ENCODE measurements at places on chromosomes 3 and 15.

- DNase-seq: peak; percentile 23
Observed at GRCh38 chr3:193240850-193241706, at the start of gene PLAAT1. Gene PLAAT1 (plus strand): TSS chr3:193241222. CDS start chr3:193255651, 14,429 bp downstream.

GRCh38 chr3:161017971-161018370, 87.2 kb downstream of the B3GALNT1 start:
- DNase-seq: no peak

DNA sequence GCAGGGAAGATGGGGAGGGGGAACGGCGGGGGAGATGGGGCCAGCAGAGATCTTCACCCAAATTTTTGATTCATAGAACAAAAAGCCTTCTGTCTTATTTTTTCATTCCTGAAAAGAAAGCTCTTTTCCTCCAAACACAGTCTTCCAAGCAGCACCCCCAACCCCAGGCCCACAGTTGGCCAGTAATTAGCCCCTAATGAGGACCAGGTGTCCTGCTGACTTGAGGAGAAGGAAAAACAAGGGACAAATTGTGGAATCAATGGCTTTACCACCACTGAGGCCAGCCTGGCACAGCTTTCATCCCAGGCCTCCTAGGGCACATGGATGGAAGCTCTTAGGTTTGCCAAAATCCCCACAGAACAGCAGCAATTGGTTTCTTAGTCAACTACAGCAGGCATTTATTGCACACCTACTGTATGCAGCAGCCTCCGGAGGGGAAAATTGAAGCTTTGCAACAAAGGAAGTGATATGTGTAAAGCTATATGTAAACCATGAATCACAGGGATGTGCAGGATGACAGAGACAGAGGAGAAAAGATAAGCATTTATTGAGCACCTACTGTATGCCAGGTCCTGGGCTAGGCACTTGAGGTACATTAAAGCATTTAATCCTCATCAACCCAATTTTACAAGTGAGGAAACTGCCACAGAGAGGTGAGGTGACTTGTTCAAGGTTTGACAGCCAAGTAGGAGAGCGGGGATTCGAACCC, 199.5 kb downstream of the TBC1D2B start:
- DNase-seq: no peak

- DNase-seq: no peak
Observed at GRCh38 chr3:114624047-114624445, 330.2 kb downstream of the TIGIT start.

GRCh38 chr3:143831994-143832393, 16.3 kb downstream of the SLC9A9 start:
- no peak for DNase-seq

GRCh38 chr3:170043506-170043905, 5.7 kb downstream of the GPR160 start:
- no peak for DNase-seq

DNA sequence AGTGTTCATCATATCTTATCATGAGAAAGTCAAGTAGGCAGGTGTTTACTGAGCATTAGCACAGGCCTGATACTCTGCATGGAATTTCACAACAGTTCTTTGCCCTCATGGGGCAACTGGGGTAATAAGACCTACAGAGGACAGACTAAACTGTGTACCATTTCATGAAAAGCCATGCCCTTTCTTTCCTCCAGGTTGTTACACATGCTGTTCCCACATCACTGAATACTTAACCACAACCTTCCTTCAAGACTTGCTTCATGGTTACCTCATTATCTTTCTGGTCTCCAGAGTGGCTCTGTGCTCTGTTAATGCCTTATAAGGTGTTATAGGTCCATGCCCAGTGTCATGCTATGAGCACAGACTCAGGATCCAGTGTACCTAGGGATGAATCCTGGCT, 28.2 kb upstream of the RSL24D1 start:
- DNase-seq: no peak

DNA sequence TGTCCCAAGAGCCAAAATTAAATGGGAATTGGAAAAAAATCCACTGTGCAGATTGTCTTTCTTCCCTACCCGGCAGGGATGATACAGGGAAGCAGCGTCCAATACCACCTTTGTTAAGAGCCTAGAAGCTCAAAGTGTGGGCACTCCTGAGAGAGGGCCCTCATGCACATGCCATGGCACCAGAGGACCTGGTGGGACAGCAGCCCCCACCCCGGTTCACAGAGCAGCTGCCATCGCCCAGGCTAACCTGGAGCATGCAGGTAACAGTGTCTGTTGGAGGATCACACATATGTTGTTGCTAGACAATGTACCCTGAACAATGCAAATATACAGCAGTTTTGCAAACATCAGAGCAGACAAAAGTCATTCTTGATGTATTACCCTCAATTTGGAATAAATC, 206.5 kb downstream of the TJP1 start:
- no peak for DNase-seq

GRCh38 chr3:53067567-53067966, 21.7 kb upstream of the SFMBT1 start:
- DNase-seq: no peak

GRCh38 chr3:156493887-156494286, 61.0 kb downstream of the SSR3 start:
- no peak for DNase-seq

GRCh38 chr15:93164409-93164808, 75.4 kb upstream of the RGMA start:
- no peak for DNase-seq

GRCh38 chr15:81297147-81297572, 26.8 kb downstream of the STARD5 start:
- DNase-seq: no peak

- no peak for DNase-seq
Observed at GRCh38 chr3:123660900-123661299, 76.0 kb upstream of the HACD2 start.

- no peak for DNase-seq
Observed at GRCh38 chr15:100713163-100713867, 110.9 kb downstream of the ASB7 start.

DNA sequence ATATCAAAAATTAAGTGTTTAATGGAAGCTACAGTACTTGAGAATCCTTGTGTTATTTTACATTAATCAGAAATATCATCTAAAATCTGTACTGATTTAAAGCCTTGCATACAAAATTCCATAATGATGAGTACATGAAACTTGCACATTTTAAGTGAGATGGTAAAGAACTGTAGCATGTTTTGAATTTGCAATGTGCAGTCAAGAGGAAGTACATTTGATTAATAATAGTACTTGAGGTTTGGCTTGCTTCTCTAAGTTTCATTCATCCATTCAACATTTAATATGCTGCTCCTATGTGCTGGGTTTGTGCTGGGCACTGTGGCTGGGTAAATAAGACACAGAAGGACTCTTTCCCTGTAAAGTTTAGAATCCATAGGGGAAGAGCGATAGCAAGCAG, 332.3 kb downstream of the CNTN3 start:
- DNase-seq: no peak

DNA sequence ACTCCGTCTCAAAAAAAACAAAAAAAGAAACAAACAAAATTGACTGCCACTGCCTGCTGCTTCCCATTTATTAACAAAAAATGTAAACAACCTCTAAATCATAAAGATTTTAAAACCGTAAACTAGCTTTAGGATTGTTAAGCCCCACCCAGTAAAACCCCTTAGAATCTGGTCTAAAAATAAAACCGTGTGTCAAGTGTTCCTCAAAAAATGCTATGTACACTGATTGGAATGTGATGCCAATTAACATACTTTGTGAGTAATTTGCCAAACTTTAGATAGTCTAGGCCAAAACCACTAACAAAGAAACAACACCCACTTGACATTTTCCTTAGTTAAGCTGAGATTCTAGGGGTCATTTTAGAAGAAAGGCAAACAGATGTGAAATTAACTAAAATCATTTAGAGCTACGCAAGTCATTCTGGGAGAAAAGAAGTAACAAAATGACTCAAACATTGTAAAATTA, 5.3 kb downstream of the RAF1 start:
- no peak for DNase-seq

All from left renal cortex interstitium (tissue), 4 donors.